Chondrocyte (in vitro differentiated cells): ENCODE measurements at places on chromosomes 7 and 10. TPM values are rescaled to one million over a fixed set of nuclear protein-coding genes. Genes with fewer than 3 reads are reported as not detected.

DNA sequence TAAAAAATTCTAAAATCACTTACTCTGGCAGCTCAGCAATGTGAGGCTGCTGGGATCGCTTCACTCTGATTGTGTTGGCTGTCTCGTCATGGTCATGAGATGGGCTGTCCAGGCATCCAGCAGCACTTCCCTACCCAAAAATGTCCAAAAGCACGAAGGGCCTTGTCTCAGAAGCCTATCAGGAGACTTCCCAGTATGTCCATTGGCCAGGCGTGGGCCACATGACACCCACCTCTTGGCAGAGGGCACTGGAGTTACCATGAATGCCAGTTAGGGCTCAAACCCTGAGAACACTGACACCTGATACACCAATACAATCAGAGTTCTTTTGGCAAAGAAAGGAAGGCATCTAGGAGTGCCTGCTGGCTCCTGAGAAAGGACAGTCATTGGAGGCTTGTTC is 27.0 kb upstream of the GLI3 start:
- H3K36me3 ChIP-seq, result no peaks in the 10 kb centered on the region
- peaks cover 9% of the 10 kb centered on the region for H3K4me1 ChIP-seq
- no peak overlapping the region for H3K27ac ChIP-seq

Gene PNLIP
- not detected in 3 replicates for total RNA-seq

Gene OPALIN
- not detected in 3 replicates for total RNA-seq

- H3K4me1 ChIP-seq, result no peaks in the 10 kb centered on the region
- H3K36me3 ChIP-seq, result no peaks in the 10 kb centered on the region
- H3K4me3 ChIP-seq, result no peak overlapping the region
- DNase-seq, result no peak
- H3K27ac ChIP-seq, result no peak overlapping the region
These were observed 335.4 kb upstream of the MTPN start for GRCh38 chr7:136312592-136312991.

Gene ZCCHC24
- 37.4 to 45.1 TPM (median 43.8 TPM) in 3 replicates for total RNA-seq

Gene OPN1SW
- not detected in 3 replicates for total RNA-seq
